ENCODE measurements at places on chromosomes 11 and 22. TPM values are rescaled to one million over a fixed set of nuclear protein-coding genes. Genes with fewer than 3 reads are reported as not detected.

GRCh38 chr11:72773291-72773690 is 20.6 kb downstream of the STARD10 start:
- DNase-seq, result no peak
- H3K36me3 ChIP-seq, result peaks cover 6% of the 10 kb centered on the region
- no peak overlapping the region for H3K4me3 ChIP-seq

- H3K27ac ChIP-seq, result no peak overlapping the region
- peaks cover 1% of the 10 kb centered on the region for H3K27me3 ChIP-seq
- no peaks in the 10 kb centered on the region for H3K36me3 ChIP-seq
- H3K4me3 ChIP-seq, result no peak overlapping the region
- no peaks in the 10 kb centered on the region for H3K4me1 ChIP-seq
- DNase-seq, result no peak
Observed at GRCh38 chr11:87459351-87459750, 421.6 kb downstream of the TMEM135 start.

- peaks cover 11% of the 10 kb centered on the region for H3K4me1 ChIP-seq
- H3K4me3 ChIP-seq, result peak overlapping the region; percentile 81
- no peaks in the 10 kb centered on the region for H3K27me3 ChIP-seq
- peaks cover 6% of the 10 kb centered on the region for H3K36me3 ChIP-seq
Observed at GRCh38 chr22:37198258-37199102, 10.4 kb upstream of the C1QTNF6 start.

DNA sequence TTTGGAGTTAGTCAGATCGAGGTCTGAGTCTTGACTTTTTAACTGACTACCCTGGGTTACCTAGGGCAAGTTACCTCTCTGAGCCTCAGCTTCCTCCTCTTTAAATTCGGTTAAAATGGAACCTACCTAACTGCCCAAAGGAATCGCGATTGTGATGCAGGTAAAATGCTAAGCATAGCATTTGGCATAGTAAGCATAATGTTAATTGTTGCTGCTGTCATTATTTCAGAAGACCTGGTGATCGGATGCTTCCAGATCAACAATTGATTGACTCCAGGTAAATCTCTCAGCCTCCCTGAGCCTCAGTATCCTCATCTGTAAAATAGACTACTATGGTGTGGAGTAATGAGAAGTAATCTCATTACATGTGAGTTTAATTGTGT is 550 bp upstream of the SLC43A1 start:
- H3K4me1 ChIP-seq, result peaks cover 8% of the 10 kb centered on the region
- H3K27me3 ChIP-seq, result peaks cover 16% of the 10 kb centered on the region
- H3K36me3 ChIP-seq, result no peaks in the 10 kb centered on the region
- DNase-seq, result no peak

TSSK2 gene
- not detected for total RNA-seq

DNA sequence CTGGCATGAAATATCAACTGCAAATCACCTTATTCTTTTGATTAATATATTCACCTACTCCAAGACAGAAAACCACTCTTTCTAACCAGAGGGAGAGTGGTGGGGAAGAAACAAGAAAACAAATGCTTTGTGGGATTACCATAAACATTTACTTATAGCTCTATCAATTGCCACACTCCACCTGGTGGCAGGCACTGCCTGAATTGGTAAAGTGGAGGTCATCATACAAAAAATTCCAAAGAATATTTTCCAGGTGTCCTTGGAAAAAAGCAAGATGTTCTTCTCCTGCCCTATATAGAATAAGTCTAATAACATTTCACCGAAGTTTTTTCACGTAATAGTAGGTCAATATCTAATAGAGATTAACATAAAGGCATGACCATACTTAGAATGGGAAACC is 45.3 kb downstream of the PHF21A start:
- H3K4me3 ChIP-seq, result no peak overlapping the region
- H3K27ac ChIP-seq, result no peak overlapping the region
- H3K4me1 ChIP-seq, result no peaks in the 10 kb centered on the region
- no peak for DNase-seq

MYEOV gene
- total RNA-seq, result not detected

GRCh38 chr11:32963721-32964120 is 52.0 kb upstream of the DEPDC7 start:
- DNase-seq, result no peak
- no peak overlapping the region for H3K4me3 ChIP-seq
- no peak overlapping the region for H3K27ac ChIP-seq
- peaks cover 11% of the 10 kb centered on the region for H3K36me3 ChIP-seq
- no peaks in the 10 kb centered on the region for H3K27me3 ChIP-seq
